ENCODE measurements at places on chromosomes 4 and X.
A peak's percentile ranks its signal among the peaks of the same experiment; 100 is the strongest.

DNA sequence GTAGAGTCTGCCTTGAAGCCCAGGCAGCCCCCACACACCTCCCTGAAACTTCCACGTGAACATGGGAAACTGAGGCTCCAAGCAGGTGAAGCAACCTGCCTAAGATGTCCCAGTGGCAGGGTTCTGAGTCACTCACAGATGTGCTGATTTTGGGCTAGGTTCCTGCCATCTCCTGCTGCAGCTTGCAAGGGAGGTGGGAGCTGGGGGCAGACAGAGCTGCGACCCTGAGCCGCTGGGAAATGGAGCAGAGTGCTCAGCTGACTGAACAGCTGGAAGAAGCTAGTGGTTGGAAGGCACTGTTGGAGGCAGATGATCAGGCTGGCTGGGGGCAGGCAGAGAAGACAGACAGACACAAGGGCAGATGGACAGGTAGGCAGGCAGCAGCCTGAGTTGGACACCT lies 3.6 kb upstream of the FATE1 start:
- DNase-seq = no peak

DNA sequence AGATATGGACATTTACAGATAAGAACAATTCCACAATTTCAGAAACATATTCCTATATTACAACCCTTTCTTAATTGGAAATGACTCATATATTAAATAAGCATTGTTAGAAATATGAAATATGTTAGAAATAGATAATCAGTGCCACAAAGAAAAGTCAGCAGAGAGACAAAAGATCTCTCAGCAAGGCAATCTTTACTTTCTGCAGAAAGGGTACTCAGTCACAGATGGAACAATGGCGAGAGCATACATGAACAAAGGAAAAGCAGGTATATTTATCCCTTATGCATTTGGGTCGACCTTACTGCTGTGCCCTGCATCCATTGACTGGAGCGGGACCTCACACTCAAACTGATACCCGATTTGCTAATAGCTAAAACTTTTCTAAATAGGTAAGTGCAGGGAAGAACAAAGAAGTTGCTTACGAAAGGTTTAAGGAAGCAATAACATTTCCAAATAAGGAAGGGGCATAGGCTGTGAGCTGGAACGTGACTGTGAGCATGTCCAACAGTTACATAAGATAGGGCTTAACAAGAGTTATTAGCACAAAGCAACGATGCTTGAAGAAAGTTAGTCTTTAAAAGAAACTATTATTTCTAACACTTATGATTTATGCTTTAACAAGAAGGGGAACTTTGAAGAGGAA lies 40.8 kb downstream of the MGARP start:
- DNase-seq = no peak

DNA sequence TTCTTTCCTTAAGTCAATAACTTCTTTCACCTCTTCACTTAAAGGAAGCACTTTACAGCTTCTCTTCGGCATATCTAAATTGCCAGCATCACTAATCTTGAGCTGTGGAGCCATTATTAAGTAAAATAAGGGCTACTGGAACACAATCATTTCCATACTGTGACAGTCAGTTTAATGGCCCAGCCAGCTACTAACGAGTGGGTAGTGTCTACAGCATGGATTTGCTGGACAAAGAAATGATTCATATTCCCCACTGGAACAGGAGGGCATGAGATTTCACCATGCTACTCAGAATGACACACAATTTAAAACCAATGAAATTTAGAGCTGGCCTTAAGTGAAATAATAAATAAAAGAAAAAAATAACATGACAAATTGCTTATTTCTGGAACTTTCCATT lies 72.1 kb downstream of the DDIT4L start:
- no peak for DNase-seq

GRCh38 chr4:82851885-82852750 lies 38.8 kb downstream of the SEC31A start:
- no peak for DNase-seq

DNA sequence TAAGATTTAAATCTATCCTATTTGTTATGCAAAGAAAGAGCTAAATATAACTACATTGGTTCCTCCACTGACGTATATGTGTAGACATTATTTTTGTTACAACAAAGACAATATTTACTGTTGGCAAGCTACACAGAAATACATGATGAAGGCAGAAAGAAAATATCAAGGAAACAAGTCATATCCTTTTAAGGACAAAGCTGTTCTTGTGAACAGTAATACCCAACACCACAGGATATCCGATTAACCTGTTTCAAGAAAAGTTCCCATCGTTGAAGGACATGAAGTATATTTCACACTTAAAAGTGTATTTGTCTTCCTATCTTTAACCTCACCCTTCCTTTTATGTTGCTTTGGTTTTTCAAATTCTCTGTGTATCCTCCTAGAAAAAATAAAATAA lies 235.8 kb upstream of the AADAT start:
- no peak for DNase-seq

GRCh38 chr4:7031558-7032449 lies 11.4 kb upstream of the TADA2B start:
- no peak for DNase-seq

GRCh38 chrX:135521405-135522131 lies 1.1 kb downstream of the INTS6L start:
- DNase-seq = peak; percentile 89

- DNase-seq = no peak
Measured at GRCh38 chr4:132982151-132982550, 166.9 kb upstream of the PCDH10 start.

GRCh38 chr4:6714954-6715353 lies 1.0 kb upstream of the BLOC1S4 start:
- DNase-seq = no peak

DNA sequence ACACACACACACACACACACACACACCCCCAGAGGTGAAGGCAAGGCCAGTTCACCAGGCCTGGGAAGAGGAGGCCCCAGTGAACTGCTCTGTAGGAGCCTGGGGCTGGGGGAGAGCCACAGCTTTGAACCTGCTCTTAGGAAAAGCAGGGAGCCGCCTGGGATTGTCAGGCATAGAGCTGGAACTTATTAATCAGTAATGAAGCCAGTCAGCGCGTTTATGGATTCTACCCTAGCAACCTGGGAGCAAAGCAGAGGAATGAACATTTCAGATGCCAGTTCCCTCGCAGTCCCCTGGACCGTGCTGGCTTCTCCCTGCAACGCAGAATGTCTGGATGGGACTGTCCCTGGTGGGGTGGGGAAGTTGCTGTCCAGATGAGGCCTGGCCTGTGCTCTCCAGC lies 45.3 kb upstream of the DDX3X start:
- no peak for DNase-seq

GRCh38 chrX:40007756-40008705 lies 89.7 kb downstream of the BCOR start:
- DNase-seq = no peak

DNA sequence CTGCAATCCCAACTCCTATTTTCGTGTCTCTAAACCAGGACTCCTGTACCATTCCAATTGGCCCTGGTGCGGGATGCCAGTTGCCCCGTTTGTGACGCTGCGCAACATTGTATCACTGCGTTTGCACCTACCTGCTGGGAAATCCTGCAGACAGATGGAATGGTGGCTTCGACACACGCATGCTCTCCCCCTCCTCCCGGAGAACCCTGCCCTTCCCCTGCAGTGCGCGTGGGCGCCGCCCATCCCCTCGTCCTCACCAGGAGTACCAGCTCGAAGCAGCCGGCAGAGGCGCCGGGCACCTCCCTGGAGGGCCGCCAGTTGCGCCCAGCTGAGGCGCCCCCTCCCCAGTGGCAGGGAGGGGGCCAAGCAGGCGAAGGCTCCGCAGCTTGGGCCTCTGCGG lies 1.4 kb downstream of the DGKK start:
- DNase-seq = no peak

GRCh38 chrX:2286731-2287130 lies 214.0 kb downstream of the DHRSX start:
- no peak for DNase-seq

- DNase-seq = no peak
Measured at GRCh38 chr4:4856071-4857000, 3.1 kb upstream of the MSX1 start.

DNA sequence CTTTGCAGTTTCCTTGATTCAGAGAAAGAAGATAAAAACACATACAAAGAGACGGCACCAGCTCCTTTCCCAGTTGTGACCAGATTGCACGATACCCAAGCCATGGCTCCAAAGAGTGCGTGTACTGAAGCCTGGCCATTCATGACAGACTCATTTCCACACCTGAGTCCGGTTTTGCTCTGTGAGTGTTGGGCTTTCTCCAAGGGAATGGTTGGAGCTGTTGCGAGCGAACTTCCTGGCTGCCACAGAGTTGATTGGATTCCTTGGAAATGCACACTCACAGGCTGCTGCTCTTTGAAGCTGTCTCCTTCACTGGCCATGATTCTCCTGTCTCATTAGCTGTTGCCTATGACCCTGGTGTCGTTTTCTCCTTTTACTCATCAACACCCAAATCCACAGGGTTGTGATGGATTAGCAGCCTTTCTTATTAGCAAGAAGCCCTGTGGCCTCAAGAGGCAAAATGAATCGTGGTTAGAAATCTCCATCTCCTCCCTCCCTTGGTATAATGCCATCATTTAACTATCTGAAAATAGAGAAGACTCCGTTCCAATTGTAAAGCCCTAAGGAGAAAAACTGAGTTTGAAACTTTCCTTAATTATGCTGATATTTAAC lies 43.9 kb upstream of the BBS12 start:
- no peak for DNase-seq

DNA sequence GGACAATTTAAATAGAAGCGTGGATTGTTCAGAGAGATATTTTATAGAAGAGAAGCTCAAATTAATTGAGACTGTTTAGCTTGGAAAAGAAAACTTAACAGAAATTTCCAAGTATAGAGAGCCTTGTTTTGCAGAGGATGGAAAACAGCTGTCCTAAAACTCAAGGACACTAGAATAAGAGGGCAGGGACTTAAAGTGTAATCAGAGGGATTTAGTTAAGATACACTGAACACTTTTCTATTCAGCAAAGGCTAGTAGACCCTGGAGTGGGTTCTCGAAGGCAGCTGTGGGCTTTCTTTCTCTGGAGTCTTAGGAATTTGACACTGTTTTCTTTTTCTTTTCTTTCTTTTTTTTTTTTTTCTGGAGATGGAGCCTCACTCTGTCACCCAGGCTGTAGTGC lies 92.7 kb upstream of the ARX start:
- DNase-seq = no peak

DNA sequence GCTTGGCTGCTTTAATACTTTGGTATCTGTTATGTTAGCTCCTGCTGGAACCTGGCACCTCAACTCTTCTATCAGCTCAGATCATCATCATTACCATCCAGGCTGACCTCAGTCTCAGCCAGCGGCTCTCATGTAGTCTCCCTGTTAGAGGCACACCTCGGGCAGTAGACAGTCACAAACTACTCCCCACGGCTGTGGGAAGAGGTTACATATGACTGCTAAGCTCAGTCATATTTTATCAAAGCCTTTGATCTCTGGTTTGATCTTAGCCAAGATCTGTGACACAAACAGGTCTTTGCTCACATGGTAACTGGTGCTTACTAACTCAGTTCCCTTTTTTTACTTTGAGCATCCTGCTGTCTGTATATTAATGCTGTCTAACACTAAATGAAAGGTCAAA lies 384.9 kb downstream of the CENPC start:
- DNase-seq = no peak

- no peak for DNase-seq
Measured at GRCh38 chrX:69153060-69153730, 12.1 kb downstream of the PJA1 start.

GRCh38 chrX:132119821-132120515 lies 7.9 kb downstream of the FRMD7 start:
- no peak for DNase-seq

- peak; percentile 42 for DNase-seq
Measured at GRCh38 chr4:38687571-38688011, 23.6 kb downstream of the KLF3 start.

DNA sequence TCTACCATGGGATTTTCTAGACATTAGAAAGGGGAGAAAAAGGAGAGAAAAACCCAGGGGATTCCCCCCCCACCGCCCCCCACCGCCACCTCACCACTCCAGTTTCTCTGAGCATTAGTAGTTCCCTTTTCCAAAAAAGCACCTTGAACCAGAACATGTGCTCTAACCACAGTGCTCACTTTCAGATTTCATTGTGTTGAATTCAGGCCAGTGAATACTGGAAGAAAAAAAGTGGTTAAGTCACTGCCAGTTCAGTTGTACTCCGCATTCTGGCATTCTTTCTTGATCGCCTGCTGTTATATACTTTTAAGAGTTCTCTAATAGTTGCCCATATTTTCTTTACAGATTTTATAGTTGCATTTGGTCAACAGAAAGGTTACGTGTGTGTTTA lies 40.9 kb downstream of the JADE3 start:
- no peak for DNase-seq

DNA sequence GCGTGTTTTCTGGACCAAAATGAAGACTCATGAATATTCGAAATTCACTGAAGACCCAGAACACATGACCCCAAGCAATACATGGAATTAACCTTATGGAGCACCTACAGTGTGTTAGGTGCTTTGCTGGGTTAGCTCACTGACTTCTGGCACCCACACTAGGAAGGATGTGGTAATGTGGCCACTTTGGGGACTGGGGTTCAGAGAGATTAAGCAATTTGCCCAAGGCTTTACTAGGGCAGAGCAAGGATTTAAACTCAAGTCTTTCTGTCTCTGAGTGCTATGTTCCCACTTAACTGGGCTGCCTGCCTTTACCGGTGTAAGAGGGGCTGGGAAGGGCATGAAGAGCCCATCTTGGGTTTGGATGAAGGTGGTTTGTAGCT lies 162.0 kb upstream of the ATP6AP2 start:
- no peak for DNase-seq

GRCh38 chr4:108172231-108172752 lies 3.6 kb upstream of the LEF1 start:
- DNase-seq = peak; percentile 57

DNA sequence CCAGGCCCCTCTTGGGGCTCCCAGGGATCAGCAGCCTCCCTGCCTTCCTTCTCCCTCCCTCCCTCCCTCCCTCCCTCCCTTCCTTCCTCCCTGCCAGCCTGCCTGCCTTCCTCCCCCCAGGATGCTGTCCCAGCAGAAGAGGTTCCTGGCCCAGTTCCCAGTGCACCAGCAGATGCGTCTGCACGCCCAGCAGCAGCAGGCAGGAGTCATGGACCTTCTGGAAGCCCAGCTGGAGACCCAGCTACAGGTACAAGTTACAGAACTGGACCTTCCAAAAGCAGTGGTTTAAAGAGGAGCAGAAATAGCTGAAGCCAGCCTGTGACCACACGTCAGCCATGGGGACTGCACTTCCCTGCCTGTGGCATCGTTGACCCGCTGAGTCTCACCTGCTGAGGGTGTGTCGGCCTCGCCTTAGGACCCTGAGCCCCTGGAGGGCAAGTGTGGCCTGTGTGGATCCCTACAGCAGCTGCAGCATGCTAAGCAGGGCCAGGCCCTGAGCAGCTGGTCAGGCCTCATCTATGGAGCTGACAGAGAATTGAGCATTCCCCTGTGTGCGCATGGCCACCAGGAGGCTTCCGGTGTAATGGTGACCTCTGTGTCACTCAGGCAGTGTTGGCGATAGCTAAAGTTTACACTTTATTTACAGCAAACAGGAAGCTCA lies 84.7 kb downstream of the CRMP1 start:
- DNase-seq = no peak

DNA sequence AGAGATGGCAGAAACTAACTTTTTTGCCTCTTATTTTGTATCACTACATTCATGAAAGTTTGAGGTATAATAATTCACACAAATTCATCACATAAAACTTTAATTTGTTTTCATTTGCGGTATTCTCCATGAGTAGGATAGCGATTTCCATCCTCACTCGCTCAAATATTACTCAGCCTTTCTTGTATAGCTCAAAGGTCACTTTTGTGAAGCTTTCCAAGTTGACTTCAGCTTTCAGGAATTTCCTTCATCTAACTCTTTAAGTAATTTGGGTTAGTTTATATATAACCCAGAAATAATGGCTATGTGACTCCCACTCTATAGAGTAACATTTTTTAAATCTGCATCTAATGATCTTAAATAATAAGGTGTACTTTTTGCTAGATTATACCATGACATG lies 314.4 kb downstream of the IL1RAPL1 start:
- no peak for DNase-seq
